MG63 (cell line): ENCODE measurements at places on chromosomes 12 and 14. TPM values are rescaled to one million over a fixed set of nuclear protein-coding genes. Genes with fewer than 3 reads are reported as not detected.

GRCh38 chr12:119259484-119259883 is 75.0 kb upstream of the CCDC60 start:
- DNase-seq, result no peak

GRCh38 chr14:34324363-34324795 is 137.7 kb downstream of the SPTSSA start:
- no peak for DNase-seq

DNA sequence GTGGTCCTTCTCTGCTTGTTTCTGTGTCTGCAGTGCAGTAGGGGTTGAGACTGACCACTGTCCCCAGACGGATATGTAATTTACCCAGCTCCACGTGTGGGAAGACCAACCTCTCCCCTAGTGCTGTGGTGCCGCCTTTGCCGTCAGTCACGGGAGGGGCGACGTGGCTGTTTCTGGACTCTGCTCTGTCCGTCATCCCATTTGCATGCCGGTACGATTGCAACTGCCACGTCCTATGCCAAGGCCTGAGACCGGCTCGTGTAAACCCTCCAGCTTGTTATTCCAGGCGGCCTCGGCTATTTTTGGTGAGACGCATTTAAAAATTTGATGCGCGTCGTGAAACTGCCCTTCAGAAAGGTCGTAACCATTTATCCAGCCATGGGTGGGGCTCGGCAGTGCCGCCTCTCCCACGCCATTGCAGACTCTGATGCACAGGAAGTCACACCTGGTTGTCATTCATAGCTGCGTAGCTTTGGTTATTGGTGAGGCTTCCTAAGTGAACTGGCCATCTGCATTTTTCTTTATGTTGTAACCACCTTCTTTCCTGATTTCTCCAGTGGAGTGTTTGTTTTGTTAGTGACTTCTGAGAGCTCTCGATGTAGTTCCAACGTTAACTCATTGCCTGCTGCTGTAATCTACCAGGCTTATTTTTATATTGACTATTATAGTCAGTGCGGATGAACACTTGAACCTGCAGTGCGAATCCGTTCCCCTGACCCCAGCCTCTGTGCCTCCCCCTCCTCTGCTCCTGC is 75.1 kb downstream of the ADGRD1 start:
- DNase-seq, result no peak

- DNase-seq, result no peak
Measured at GRCh38 chr12:103249607-103250006, 246.2 kb downstream of the C12orf42 start.

DNA sequence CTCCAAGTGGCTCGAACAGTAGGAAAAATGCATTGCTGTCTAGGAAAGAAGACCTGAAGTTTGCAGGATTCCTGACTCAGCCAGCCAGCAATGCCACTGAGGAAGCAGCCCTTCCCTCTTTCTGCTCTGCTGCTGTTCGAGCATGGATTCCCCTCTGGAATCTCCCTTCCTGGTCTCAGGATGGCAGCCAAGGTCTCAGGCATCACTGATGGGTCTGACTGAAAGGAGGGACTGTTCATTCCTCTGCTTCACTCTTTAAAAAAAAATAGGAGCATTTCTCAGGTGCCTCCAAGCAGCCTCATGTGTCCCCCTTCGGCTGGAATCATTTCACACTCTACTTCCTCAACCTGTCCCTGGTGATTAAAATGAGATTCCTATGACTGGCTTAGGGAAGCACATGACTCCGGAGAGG is 62.4 kb downstream of the SLC15A4 start:
- DNase-seq, result no peak

GRCh38 chr12:46657453-46658411 is 168.1 kb downstream of the SLC38A4 start:
- DNase-seq, result no peak

DNA sequence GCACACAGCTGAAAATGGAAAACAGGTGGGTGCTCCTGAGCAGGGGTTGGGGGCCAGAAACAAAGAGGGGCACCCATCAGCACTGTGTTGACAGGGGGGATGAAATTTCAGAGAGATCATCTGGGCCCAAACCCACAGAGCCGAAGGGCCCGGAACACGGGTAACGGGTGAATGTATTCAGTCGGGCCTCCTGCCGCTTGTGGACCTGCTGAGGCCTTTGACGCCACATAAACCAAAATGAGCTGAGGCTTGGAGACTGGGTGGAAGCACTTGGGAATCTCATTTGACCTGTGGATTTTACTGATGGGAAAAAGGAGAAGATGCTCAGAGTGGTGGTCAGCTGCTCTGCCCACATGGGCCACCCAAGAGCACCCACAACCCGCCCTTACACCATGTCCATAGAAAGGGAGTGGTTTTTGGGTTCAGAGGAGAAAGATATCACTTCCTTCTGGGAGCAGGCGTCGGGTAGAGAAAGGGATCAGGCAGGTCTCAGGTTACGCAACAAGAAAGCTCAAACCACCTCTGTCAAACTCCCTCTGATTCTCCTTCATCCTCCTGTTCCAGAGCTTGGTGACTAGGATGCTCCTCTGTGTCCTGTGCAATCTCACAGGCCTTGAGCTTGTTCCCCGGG is 106.8 kb upstream of the BCL2L14 start:
- DNase-seq, result no peak

DNA sequence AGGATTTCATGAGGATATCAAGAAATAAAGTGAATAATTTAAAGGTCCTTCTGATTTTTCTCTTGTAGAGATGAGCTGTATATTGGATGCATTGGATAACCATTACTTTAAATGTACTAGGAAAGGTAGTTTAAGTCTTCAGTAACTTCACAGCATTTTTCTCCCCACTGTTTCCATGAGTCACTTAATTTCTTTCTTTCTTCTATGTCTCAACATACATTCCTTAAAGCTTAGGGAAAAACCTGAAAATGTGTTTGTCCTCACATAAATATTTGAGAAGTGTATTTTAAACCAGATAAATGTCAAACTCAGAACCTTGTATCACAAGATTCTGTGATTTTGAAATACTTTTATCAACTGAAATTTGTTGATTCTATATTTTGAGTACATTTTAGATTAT is 1970.2 kb upstream of the FLRT2 start:
- no peak for DNase-seq

- DNase-seq, result no peak
Measured at GRCh38 chr12:90407841-90408240, 547.1 kb downstream of the CCER1 start.

- no peak for DNase-seq
Measured at GRCh38 chr14:78141590-78141989, 28.6 kb upstream of the NRXN3 start.

DNA sequence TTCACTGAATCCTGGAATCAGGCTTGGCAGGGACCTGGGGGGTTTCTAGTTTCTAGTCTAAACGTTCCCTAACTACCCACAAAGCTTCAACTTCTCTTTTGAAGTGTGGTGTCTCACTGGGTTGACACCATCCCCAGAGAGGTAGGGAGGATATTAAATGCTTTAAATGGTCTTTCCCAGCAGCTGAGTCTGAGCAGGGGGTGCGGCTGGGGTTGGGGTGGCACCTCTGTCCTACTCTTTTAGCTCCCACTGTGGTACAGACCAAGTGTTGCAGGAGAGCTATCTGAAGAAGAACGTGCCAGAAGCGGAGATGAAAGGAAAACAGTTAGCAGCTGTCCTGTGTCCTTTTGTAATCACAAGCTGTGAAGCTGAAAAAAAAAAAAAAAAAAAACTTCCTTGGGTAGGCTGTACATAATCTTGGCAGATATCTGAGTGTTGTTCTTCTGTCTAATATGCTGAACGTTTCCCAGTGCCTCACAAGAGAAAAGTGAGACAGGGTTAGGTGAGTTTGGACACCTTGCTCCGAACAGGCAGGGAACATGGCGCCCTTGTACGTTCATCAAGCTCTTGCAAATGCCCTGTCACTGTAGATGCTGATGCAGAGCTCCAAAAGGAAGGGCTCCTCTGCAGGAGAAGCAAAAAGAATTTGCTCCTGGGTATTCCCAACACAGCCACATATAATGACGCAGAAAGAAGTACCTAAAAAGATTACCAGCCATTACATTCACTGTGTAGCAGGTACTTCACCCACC is 447.2 kb downstream of the APAF1 start:
- DNase-seq, result no peak

DNA sequence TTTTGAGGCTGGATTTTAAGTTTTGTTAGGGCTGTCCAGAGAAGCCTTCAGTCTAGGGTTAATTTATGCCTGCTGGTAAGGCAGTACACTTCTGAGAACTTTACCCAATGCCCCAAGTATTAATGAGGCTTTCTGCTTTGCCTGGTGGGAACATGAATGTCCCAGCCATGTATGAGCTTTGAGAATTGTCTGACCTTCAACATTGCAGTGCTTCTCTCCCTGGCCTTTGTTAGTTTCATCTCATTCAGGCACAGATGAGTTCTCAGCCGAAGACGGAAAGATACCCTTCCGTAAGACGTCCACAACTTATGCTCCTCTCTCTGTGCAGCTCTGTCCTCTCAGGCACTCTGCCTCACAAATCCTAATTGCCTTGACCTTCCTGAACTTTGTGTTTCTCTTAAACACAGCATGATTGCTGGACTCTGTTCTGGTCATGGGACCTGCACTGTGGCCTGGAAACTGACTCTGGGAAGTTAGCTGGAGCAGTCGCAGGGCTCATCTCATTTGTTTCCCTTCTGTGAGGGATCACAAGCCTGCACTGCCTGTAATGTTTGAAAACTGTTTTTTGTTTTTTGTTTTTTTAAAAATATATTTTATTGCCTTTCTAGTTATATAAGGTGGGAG is 15.7 kb downstream of the CHPT1 start:
- no peak for DNase-seq

- no peak for DNase-seq
Measured at GRCh38 chr12:128820723-128821432, 2.9 kb downstream of the SLC15A4 start.

DNA sequence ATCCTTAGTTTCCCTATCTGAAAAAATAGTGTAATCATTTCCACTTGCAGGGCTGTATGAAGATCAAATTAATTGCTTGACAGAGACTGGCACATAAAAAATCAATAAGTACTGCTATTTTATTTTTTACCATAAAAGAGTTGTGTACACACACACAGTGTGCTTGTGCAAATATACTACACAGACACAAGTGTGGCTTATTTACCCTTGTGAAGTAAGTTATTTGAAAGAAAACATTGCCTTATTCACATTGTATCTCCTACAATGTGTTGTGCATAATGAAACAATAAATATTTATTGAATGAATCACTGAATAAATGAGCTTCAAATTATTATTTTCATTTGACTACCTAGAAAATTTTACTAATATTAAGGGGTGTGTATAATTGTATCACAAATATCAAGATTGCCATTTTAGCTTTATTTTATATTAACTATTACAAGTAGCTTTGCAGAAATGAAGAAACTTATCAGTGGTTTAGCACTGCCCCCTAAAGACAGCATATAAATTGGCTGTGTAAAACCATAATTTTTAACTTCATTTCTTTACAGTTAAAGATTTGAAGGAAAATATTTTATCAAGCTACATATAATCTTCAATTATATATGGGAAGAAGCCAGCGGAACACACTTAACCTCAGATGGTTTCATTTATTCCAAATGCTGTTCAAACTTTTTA is 11.3 kb downstream of the GARIN6 start:
- DNase-seq, result no peak

Gene OTOGL
- 0.32 TPM in 1 of 2 replicates, not detected in the other for total RNA-seq

Gene SYNE3
- 2.8 TPM in 2 replicates for total RNA-seq

Gene IL22
- total RNA-seq, result not detected in 2 replicates

Gene HECTD4
- total RNA-seq, result 8.0 TPM in 2 replicates

Gene CRIP2
- 129 and 270 TPM in 2 replicates for total RNA-seq

Gene TAMALIN
- total RNA-seq, result 1.4 and 2.0 TPM in 2 replicates

Gene RNASE3
- total RNA-seq, result not detected in 2 replicates
